ENCODE measurements at places on chromosomes 1 and 21.

DNA sequence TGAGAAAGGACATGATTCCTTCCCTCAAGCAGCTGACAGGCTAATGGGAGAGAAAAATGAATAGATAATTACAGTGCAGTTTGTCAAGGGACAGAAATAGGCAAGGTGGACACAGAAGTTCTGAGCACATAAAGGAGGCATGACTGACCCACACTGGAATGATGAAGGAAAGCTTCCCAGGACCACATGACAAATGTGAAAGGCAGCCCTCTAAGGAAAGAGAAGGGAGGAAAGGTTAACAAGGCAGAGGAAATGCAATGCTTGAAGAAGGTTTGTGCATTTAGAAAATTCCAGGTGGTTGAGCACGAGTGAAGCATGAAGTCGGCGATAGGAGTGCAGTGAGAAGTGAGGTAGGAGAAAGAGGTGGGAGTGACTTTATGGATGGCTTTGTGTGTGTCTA, 37.4 kb downstream of the LAMC2 start:
- DNase-seq, result no peak

- no peak for DNase-seq
Observed at GRCh38 chr1:218945050-218945449, 228.6 kb upstream of the LYPLAL1 start.

DNA sequence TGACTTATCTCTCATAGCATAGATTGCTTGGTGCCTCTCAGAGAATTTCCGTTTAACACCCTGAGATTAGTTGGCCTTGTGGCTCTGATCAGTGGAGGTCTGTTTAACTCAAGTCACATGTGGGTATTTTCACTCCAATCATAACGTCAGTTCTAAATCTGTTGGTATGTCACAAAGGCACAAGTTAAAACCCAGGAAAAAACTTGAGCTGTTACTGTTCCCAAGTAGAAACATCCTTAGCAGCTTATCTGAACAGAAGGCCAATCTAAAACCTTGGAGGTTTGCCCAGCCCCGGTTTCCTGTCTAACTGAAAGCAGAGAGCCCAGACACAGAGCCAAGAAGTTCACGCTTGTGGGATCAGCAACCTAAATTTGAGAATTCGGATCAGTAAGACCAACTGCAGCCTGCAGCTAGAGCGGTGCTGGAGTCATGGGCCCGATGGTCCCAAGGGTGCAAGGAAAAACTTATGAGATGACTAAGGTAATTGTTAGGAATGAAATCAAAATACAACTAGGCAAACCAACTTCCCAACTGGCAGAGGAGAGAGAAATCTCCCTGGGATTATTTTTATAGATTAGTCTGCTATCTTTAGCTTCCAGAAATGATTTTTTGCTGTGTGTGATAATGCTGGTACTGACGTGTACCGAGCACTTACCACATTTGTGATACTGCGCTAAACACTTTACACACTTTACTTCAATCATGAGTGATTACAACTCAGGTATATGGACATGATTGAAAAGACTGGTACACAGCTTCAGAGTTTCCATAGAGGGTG, 90.2 kb upstream of the C1orf21 start:
- no peak for DNase-seq

DNA sequence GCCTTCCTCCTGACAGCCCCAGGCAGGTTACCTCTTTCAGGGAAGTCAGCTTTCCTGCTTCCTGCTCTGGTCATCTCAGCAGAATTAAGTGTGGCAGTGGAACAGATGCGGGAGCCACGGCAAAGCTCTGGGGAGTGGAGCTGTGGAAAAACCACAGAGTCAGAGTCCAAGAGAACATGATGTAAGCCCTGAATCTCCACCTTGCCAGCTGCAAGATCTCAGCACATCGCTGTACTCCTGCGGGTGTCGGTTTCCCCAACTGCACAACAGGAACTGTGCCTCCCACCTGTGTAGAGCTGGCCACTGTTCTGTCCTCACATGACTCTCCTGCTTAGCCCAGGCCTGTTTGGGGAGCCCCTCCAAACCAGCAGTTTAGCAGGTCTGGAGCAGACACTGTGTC, 123.7 kb downstream of the MATN1 start:
- DNase-seq, result no peak

DNA sequence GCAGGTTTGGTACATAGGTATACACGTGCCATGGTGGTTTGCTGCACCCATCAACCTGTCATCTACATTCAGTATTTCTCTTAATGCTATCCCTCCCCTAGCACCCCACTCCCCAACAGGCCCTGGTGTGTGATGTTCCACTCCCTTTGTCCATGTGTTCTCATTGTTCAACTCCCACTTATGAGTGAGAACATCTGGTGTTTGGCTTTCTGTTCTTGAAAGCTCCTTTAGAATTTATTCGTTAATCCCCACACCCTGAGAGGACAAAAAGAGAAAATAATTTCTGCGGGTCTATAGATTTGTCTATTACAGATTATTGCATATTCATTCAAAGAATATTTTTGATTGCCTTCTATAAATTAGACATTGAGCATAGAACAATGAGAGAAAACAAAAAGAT, 455.5 kb downstream of the PLPP3 start:
- DNase-seq, result no peak

Measured in stimulated activated naive CD4-positive, alpha-beta T cell (primary cell).